AG20443 (cell line): ENCODE measurements at places on chromosomes 11 and 22.

DNA sequence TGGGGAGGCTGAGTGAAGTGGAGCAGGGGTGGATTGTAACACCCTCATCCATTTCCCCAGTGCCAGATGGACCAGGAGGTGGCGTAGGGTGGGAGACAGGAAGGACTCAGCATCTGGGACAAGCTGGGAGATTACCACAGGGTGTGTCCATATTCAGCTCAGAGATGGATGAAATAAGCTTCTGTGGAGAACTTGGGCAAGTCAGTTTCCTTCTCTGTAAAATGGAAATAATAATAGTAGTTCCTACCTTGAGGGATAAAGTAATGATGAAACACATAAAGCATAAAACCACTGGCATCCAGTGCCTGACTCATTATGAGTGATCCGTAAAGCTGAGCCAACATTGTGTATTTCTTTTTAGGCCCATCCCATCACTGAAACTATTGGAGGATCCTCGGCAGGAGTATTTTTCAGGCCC, 607 bp upstream of the ROBO4 start:
- peak; percentile 71 for DNase-seq

GRCh38 chr22:37818409-37819104, 4.6 kb upstream of the GALR3 start:
- DNase-seq, result peak; percentile 79

- peak; percentile 5 for DNase-seq
Measured at GRCh38 chr11:99505316-99505715, 484.6 kb downstream of the CNTN5 start.

DNA sequence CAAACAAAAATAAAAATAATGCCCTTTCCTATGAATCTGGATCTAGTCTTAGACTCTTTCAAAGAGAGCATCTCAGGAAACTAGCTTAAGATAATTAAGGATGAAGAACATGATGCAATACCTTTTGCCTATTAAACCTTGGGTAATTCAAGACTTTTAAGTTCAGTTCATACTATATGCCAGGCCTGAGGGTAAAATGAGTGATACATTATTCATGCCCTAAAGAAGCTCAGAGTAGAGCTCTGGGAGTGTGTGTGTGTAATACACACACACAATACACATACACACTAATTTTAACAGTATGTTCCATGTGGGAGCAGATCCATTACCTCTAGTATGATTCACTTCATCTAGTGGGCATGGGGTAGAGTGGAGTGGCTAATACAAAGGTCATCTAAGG, 651.4 kb upstream of the CHORDC1 start:
- no peak for DNase-seq

GRCh38 chr11:60059521-60060240, 3.2 kb downstream of the MS4A3 start:
- no peak for DNase-seq

GRCh38 chr11:57946628-57947027, 77.1 kb upstream of the OR9Q1 start:
- DNase-seq, result no peak

- peak; percentile 44 for DNase-seq
Measured at GRCh38 chr11:132445859-132446291, 1075.5 kb downstream of the NTM start.

GRCh38 chr11:23688835-23689234, 808.0 kb upstream of the LUZP2 start:
- no peak for DNase-seq

- DNase-seq, result no peak
Measured at GRCh38 chr11:14386081-14386480, 27.1 kb upstream of the RRAS2 start.

DNA sequence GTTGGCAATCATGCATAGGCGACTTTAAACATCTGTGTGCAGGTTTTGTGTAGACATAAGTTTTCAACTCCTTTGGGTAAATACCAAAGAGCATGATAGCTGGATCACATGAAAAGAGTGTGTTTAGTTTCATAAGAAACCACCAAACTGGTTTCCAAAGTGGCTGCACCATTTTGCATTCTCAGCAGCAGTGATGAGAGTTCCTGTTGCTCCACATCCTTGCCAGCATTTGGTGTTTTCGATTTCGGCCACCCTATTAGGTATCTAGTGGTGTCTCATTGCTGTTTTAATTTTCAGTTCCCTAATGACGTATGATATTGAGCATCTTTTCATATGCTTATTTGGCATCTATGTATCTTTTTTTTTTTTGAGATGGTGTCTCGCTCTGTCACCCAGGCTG, 62.8 kb upstream of the CCND1 start:
- no peak for DNase-seq

GRCh38 chr11:117183724-117184349, 5.3 kb downstream of the SIDT2 start:
- no peak for DNase-seq

DNA sequence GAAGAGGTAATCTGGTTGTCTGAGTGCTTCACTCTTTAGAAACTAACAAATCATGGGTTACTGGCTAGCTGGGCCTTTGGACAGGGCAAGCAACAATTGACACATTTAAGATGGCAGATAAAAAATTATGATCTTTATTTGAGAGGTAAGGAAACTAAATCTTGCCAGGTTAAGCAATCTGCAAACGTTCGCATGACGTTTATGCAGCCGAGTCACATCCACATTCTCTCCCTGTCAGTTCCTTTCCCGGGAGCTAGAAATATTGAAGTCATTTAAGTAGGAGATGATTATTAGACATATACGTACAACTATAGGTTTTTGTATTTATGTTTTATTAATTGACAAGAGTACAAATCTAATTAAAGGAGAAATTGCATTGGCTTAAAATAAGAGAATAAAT, 57.4 kb upstream of the RCN1 start:
- no peak for DNase-seq

DNA sequence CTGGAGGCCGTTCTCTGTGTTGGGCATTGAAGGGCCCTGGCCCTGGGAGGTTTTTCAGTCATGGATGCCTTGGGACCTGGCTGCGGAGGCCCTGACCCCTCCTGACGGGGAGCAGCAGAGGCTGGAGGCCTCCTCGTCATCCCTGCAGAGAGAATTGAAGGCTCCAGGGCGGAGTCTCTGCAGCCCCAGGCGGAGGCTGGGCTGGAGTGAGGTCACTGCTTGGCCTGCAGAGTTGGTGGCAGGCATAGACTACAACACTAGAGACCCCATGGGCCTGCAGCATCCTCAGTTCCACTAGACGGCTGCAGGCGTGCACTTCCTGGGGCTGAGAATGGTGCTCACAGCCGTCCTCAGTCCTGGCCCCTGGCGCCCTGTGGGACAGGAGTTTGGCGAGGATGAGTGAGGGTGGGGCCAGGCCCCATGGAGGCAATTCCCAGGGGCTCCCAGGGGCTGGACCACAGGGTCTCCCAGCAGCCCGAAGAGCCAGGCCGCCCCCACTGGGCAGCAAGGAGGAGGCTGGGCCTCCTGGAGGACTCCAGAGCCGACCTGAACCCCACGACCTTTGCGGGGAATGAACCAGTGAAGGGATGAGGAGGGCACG, 1194.9 kb downstream of the BRD1 start:
- peak; percentile 38 for DNase-seq

- DNase-seq, result no peak
Measured at GRCh38 chr11:1302461-1303125, 6.8 kb downstream of the TOLLIP start.

- peak; percentile 14 for DNase-seq
Measured at GRCh38 chr11:115247361-115247760, 256.9 kb downstream of the CADM1 start.

DNA sequence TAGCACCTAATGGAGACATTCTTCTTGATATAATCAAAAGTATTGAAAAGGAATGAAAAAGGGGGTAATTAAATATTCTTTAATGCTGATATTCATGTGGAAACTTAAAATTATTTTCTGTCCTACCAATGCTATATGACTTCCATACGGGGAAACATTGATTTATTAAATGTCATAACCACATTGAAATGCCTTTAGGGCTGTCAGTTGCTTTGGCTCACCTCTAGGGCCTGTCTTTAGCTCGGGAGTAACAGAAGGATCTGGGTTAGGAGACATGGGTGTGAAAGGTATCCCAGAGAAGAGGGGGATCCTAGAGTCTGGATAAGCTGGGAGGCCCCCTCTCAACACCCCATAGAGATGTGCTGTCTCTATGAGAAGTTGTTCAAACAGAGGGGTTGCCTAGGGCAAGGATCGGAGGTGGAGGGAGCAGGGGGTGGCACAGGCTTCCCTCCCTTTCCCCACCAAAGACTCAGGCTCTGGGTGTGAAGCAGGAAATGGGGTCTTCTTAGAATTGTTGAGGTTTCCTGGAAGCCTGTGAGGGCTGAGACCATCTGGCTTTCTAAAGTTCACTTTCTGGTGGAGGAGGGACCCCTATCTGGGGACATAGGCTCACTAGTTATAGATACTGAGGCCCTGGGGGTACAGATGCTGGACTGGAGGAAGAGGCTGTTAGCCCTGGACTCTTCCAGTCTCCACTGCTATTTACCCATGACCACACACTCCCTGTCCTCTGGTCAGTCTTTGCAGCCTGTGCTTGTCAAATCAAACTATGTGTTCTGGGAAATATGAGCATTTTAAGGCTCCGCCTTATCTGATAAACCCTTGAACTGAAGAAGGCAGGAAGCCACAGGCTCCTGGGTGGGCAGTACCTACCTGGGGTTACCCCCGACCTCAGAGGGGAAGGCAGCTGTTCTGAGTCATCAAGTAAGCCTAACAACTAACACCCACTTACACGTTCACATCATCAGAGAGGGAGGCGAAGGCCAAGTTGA, 55.8 kb upstream of the RRAS2 start:
- no peak for DNase-seq

- peak; percentile 80 for DNase-seq
Measured at GRCh38 chr22:32745251-32745995, 56.1 kb upstream of the TIMP3 start.

DNA sequence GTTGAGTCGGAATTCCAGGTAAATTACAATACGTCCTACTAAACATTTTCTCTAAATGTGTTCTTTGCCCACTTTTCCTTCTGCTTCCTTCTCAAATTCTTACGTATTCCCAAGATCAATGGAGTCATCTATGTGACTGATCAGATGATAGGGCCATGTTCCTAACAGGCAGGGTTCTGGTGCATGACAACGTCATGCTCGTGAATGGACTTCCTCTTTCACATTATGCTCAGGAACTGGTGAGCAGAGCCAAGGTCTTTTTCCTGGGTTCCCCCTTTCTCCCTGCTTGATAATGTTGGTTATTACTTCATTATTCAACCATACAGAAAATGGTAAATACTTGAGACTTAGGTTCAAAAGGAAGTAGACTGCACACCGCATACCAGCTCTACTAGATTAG, 789.4 kb downstream of the OPCML start:
- DNase-seq, result no peak

DNA sequence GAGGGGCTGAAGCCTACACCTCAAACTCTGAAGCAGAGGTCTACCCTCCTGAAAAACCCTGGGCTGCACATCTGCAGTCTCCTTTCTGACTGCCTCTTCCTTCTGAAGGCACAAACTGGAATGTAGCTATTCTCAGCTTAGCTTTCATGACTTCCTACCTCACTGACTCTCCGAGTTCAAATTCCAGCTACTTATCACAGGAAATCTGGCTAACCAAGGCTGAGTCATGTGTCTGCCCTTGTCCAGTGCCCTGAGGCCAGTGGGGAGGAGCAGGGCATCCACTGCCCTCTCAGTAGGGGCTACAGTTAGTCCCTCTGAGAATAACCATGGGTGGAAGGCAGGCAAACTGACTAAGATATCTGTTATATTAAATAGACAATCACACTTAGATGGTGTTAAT, 29.2 kb downstream of the PDGFD start:
- peak; percentile 45 for DNase-seq

DNA sequence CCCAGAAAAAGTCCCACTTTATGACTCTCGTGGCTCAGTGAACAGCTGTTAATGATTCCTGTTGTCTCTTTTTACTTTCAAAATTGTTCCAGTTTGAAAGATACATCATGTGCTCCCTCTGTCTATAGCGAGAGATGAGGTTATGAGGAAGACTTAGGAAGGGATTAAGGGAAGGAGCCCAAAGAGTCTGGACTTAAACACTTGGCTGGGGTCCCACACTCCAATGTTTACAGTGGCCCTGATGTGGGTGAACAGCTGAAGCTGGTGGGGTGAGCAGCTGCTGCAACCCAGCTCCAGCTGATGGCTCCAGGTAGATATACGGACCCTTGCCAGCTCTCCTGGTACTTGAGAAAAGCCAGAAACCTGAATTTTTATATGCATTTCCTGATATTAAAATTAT, 84.5 kb upstream of the PLET1 start:
- no peak for DNase-seq
